AG09309 (cell line): ENCODE measurements at places on chromosomes 7 and 10.
A peak's percentile ranks its signal among the peaks of the same experiment; 100 is the strongest.

DNA sequence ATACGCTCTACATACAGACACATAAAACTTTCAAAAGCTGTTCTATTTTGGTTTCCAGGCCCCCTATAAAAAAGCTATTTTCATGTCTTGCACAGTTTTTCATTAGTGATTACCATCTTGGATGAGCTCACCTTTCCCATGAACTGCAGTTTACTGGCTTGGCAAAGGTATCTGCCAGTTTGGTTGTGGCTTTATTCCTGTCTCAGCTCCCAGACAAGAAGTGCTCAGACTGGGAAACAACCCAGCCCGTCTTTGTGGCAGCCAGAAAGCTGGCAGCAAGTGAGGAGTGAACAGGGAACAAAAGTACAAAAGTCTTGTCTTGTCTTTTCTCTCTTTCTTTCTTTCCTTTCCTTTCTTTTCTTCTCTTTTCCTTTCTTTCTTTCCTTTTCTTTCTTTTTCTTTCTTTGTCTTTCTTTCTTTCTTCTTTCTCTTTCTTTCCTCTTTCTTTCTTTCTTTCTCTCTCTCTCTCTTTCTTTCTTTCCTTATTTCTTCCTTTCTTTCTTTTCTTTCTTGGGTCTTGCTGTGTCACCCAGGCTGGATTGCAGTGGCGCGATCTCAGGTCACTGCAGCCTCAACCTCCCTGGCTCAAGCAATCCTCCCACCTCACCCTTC is 138.8 kb downstream of the CFAP58 start:
- DNase-seq = peak; percentile 14

- no peak for DNase-seq
These were observed 226.5 kb downstream of the DKK1 start for GRCh38 chr10:52540479-52540984.

GRCh38 chr10:126732308-126732707 is 61.8 kb upstream of the C10orf90 start:
- no peak for DNase-seq

- no peak for DNase-seq
These were observed 22.4 kb downstream of the ZFAND2A start for GRCh38 chr7:1137517-1138167.

DNA sequence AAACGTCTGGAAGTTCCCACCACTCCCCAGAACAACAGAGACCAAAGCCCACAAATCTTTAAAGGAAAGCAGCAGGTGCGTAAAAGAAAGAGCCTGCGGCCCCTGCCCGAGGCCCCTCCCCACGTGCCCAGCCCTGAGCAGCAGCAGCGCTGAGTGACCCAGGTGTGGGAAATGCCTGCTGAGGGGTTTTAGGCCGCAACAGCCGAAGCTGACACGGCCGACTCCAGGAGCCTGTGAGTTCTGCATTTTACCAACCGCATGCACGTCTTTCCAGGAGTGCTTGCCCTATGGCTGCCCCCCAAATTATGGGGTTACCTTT is 1.6 kb upstream of the KNDC1 start:
- no peak for DNase-seq

GRCh38 chr7:22137026-22137425 is 191.3 kb upstream of the CDCA7L start:
- DNase-seq = peak; percentile 59

GRCh38 chr7:92988051-92988450 is 129.7 kb downstream of the SAMD9 start:
- no peak for DNase-seq

DNA sequence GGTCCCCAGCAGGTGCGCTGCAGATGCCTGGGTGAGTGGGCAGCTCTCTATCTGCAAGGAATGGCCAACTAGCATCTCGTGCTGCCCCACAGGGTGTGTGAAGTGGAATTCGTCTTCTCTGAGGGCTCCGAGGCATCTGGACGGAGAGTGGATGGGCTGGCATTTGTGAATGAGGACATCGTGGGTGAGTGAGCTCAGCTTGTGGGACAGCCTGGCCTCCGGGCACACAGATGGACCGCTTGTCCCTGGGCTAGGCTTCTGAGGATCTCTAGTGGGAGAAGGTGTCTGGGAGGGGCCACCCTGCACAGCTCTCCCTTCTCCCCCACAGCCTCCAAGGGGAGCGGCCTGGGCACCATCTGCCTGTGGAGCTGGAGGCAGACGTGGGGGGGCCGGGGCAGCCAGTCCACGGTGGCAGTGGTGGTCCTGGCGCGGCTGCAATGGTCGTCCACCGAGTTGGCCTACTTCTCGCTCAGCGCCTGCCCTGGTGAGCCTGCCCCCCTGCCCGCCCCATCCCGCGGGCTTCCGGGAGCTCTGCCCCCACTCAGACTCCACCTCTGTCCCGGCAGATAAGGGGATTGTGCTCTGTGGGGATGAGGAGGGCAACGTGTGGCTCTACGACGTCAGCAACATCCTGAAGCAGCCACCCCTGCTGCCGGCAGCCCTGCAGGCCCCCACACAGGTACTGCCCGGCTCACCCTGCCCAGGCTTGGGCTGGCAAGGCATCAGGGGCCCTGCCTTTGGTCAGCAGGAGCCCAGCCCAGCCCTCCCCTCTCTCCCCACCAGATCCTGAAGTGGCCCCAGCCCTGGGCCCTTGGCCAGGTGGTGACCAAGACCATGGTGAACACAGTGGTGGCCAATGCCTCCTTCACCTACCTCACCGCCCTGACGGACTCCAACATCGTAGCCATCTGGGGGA is 6.3 kb downstream of the POLR2J start:
- DNase-seq = no peak

DNA sequence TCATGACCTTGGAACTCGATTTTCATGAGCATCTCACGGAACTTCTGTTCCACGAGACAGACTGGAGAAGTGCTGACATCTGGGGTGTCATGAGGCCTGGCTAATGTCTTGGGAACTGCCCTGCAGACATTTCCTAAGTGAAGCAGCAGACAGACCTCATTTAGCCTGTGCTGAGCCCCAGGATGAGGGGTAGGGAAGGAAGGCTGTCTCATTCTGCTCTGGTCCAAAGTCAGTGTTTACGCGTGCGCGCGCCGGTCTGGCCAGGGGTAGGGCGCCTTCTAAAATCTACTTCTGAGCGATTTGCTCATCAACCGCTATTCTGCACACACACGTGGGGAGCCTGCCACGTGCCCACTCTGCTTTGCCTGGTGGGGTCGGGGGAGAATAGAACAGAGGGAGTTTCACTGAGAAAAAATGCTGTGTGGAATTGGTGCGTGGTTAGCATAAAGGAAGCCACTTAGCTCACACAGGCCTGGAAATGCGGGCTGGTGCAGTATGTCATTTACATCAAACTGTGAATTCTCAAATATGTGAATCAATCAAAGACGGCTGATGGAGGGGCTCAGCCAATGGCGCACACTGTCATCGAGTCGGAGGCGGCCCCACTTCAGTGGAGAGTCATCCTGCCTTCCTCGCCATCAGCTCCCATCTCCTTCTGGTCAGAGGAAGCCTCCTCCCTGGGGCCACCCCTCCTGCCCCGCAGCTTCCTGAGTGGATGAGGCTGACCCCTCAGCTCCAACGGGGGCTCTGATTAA is 335.1 kb downstream of the ADARB2 start:
- DNase-seq = no peak

DNA sequence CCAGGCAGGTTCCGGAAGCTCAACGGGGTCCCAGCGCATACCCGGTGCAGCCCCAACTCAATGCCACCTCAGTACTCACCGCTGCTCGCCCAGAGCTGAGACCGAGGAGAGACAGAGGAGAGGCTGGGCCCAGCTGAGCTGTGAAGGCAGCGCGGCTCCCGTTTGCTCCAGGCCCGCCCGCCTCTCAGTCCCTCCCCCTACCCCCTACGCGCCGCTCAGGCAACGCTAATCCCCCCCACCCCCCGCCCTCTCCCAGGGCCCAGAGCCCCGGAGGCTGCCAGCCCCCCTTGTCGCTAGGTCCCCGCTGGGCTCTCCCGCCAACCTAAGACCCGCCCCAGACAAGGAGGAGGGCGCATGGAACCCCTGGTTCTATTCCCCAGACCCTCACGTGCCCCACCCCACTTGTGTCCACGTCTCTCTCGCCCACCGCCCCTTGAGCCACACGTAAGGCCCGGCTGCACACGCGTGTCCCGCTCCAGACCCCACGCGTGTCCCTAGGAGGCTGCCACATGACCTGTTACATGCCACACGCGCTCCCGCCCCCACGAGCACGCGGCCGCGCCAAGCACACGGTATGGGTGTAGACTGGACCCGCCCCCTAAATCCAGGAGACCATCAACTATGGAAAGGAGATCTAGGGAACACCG is at the start of gene PSD:
TSS of gene PSD (minus strand) at position 164 of the 647 bp plus-strand sequence. CDS start 1,747 bp downstream, outside the sequence.
- no peak for DNase-seq

DNA sequence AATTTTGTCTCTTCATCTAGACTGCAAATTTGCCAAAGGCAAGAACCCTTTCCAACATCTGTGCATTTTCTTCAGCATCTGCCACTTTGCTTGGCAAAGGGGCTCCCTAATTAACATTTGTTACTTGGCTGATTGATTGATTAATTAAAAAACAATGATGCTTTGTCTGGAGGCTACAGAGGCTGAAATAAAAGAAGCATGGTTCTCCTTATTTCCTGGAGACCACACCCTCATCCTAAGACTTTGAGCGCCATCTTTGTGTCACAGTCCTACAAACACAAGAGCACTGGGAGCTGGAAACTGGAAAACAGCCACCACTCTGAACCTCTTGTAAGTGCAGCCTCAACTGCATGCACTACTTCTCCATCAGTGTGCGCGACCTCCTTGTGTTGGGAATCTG is 189.2 kb downstream of the C7orf25 start:
- no peak for DNase-seq

DNA sequence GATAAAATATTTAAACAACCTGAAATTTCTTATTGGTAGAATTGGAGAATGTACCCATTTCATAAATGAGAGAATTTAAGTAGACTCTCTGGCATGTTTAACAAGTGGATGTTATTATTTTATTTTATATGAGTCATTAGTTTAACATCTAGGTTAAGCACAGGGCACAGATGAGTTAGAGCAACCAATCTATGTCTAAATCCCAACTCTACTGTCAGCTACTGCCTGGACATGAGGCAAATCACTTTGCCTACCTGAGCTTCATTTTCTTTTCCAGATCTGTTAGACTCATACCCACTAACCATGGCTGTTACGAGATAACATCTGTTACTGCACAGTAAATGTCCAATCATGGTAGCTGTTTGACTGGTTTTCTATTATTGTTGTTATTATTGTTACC is 251.1 kb downstream of the INHBA start:
- DNase-seq = no peak

DNA sequence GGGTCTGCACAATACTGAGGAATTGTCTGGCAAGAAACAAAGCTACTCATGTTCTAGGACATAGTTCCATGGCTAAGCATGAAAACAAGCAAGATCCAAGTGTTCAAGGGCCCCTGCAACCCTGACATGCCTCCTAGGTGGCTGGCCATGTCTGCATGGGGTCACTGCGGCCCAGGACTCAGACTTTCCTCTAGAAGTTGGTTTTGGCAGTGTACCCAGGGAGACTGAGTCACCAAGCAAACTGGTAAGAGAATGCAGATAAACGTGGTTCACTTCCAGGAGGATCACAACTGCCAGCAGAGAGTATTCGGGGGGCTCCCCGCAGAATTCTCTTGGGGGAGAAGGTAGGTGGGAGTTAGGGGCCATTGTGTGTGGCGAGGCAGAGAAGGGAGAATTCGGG is 7.4 kb upstream of the PFKFB3 start:
- no peak for DNase-seq

DNA sequence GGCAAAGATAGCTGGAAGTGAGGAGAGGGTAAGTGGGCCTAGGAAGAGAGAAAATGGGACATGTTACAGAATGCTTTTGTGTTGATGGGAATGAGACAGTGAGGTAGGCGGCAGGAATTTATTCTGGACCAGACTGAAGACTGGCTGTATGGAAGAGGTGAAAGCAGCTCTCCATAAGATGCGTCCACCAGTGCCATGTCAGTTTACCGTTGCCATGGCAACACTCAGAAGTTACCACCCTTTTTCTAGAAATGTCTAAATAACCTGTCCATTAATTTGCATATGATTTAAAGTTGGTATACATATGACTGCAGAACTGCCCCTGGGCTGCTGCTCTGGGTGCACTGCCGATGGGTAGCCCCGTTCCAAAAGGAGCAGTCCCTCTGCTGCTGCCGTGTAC is 46.7 kb downstream of the RAB18 start:
- DNase-seq = no peak

GRCh38 chr7:122965306-122965705 is 30.2 kb downstream of the TAS2R16 start:
- DNase-seq = no peak

DNA sequence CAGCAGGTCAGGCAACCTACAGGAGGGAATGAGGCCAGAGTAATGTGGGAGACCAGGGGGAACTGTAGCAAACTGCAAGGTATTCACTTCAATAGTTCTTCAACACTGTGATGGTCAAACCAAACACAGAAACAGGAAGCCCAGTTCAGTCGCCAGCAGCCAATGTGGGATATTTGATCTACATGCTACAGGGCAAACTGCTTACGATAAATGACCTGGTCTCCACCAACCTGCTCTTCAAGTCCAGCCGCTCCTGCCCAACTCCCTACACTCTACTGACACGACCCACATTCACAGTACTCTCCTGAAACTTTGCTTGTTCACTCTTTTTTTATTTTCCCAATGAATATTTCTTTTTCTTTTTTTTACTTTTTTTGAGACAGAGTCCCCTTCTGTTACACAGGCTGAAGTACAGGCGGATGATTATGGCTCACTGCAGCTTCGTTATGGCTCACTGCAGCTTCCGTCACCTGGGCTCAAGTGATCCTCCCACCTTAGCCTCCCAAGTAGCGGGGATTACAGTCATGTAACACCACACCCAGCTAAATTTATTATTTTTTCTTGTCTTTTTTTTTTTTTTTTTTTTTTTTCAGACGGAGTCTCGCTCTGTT is 42.1 kb downstream of the MDH2 start:
- DNase-seq = no peak

DNA sequence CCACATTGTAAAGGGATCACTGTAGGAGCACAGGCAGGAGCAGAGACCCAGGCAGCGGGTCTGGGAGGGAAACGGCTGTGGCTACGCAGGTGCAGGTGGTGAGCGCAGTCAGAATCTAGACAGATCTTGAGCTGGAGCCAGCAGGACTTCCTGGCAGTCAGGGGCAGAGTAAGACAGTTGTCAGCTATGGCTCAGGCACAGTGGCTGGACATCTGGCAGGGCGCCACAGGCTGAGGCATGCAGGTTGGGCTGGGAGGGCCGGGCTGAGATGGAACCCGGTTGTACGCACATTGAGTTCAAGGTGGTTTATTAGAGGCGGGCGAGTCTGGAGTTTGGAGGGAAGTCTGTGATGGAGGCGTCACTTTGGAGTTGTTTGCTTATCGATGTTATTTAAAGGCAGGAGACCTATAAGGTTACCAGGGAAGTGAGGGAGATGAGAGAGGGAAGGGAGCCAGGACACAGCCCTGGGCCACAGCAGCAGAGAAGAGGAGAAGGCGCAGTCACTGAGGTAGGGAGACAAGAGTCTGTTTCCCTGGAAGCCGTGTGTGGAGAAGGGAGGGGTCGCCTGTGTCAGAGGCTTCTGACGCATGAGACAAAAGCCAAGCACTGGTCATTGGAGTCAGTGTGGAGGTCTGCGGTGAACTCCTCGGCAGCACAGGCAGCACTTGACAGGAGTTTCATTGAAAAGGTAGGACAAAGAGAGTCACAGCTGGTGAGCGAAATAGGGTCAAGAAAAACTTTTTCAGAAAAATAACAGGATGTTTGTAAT is 73.8 kb downstream of the LANCL2 start:
- DNase-seq = no peak

GRCh38 chr7:156347132-156347531 is 293.4 kb upstream of the RNF32 start:
- DNase-seq = no peak

GRCh38 chr7:22173685-22174573 is 183.0 kb downstream of the RAPGEF5 start:
- no peak for DNase-seq

GRCh38 chr10:33031815-33032653 is 74.0 kb upstream of the ITGB1 start:
- no peak for DNase-seq

GRCh38 chr10:94607111-94607510 is 61.5 kb downstream of the HELLS start:
- no peak for DNase-seq
